ENCODE measurements at places on chromosomes 3 and 15.

DNA sequence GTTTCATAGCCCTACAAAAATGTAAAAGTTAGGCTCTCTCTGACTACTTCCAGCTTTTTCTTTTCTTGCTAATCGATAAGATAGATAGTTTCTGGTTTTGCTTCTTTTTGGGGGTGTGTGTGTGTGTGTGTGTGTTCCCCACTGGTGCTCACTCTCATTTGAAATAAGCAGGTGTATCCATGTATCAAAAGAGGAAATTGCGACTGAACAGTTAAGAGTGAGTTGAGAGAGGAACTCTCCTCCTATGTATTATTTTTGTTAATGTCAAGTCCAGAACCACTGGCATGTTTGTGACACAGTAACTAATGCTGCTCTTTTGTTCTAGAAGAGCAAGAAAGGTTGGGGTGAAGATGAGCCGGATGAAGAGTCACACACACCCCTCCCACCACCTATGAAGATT, 96.7 kb upstream of the UMPS start:
- no peak for DNase-seq

DNA sequence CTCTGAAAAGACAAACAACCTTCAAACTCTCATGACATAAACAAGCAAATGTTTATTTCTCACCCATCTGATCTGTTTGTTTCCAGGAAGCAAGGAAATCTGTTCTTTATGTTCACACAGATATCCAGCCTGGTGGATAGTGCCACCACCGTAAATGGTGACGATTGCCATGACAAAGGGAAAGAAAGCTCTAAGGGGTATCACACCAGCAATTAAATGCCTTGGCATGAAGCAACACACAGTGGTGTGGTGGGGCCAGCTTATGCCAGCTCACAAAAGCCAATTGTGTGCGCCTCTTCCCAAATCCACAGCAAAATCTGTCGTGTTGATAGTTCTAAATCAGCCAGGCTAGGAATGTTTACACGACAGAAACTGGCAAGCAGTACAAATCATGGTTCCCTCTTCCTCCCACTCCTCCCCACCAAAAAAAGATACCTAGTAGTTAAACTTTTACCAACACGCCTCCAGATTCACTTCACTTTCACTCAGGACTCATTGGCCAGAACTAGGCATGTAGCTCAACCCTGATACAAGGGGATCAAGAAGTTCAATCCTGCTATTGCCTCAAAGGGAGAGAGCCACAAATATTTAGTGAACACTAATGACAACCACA, 189.2 kb upstream of the SLCO3A1 start:
- no peak for DNase-seq

GRCh38 chr3:52836986-52837385, 2.2 kb upstream of the MUSTN1 start:
- no peak for DNase-seq

GRCh38 chr3:185824051-185825005, 514 bp downstream of the IGF2BP2 start:
- peak; percentile 11 for DNase-seq

DNA sequence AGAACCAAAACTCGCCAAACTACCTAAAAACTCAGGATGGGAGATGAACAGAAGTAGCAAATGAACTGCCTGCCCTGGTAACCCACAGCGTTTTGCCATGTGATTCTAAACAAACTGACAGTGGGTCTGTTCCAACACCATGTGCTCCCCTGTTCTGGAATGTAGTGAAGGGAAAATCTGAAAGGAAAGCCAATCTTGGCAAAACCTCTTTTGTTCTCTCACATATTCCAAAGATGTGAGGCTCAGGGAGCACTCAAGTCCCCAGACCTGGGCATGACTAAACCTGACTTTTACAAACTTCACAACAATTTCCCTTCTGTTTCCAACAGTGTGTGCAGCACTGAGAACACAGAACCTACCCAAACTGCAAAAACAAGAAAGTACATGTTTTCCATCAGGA, 116.1 kb downstream of the IMPG2 start:
- DNase-seq = no peak

DNA sequence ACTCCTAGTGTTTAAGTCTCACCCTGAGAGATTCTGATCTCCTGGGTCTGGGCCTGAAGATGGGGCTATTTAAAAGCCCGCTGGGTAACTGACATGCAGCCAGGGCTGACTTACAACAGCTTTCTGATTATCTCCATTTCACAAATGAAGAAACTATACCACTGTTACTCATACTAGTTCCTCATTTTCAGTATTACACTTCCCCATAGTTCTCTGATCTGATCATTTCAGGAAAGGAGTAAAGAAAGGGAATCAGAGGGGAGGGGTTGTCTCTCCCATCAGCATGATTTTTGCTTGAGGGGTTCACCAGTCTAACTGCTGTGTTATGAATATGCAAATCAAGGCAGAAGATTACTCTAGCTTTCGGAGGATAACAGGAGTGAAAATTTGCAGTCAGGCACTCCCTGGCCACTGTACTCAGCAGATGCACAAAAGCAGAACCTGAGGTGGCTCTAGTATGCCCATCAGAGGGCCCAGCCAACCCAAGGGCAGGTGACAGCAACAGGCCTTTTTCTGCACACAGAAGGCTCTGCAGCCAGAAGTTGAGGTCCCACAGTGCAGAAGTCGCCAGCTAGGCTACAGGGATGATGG, 59.4 kb downstream of the DAPK2 start:
- DNase-seq = no peak

DNA sequence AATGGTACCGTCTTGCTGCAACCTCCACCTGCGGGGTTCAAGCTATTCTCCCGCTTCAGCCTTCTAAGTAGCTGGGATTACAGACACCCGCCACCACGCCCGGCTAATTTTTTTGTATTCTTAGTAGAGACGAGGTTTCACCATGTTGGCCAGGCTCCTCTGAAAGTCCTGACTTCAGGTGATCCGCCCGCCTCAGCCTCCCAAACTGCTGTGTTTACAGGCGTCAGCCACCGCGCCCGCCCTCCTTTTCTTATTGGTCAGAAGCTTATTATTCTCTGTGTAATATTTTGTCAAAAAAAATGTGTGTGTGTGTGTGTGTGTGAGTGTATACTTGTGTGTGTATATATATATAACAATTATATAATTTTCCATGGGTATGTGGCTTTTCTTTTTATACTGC, 425.6 kb downstream of the CADM2 start:
- DNase-seq = no peak

DNA sequence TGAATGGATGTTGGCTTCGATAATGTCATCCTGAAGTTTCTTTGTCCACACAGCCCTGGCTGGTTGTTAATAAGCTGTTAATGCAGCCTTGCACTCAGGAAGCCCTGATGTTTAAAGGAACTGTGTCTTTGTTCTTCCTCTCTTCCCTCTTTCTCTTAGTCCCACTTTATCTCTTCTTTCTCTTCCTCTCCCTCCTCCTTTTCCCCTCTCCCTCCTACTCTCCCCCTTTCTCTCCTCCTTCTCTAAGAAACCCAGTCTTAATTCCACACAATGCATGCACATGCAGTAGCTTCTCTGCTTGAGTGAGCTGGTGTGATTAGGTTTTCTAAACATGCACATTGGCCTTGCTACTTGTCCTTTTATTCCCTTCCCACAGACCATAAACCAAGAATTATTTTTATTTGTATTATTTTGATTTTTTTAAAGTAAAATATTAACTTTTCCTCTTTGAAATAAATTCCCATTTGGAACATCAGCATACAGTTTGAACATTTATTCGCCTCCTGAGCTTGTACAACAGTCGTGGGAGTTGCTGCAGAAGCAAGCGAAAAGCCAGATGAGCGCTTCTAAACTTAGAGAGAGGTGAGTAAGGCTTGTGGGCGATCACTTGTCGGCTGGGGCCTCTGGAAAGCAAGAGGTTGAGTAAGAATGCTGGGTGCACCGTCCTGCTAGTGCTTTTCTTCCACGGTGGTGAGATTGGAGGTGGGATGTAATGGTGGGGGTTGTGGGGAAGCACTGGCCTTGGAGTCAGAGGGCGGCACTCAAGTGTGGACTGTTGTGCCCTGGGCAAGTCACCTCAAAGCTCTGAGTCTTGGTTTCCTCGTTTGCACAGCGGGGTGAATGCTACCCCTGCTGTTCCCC, 7.2 kb downstream of the GHRL start:
- peak; percentile 17 for DNase-seq

- DNase-seq = no peak
These were observed 43.7 kb upstream of the MFGE8 start for GRCh38 chr15:88956906-88957305.

- DNase-seq = no peak
These were observed 17.1 kb downstream of the APBA2 start for GRCh38 chr15:28902856-28903255.

- DNase-seq = no peak
These were observed 39.8 kb downstream of the CLK3 start for GRCh38 chr15:74655424-74655823.

- DNase-seq = no peak
These were observed 27.9 kb upstream of the SNRPA1 start for GRCh38 chr15:101322854-101323477.

- DNase-seq = no peak
These were observed 9.5 kb upstream of the MCF2L2 start for GRCh38 chr3:183437666-183438564.

DNA sequence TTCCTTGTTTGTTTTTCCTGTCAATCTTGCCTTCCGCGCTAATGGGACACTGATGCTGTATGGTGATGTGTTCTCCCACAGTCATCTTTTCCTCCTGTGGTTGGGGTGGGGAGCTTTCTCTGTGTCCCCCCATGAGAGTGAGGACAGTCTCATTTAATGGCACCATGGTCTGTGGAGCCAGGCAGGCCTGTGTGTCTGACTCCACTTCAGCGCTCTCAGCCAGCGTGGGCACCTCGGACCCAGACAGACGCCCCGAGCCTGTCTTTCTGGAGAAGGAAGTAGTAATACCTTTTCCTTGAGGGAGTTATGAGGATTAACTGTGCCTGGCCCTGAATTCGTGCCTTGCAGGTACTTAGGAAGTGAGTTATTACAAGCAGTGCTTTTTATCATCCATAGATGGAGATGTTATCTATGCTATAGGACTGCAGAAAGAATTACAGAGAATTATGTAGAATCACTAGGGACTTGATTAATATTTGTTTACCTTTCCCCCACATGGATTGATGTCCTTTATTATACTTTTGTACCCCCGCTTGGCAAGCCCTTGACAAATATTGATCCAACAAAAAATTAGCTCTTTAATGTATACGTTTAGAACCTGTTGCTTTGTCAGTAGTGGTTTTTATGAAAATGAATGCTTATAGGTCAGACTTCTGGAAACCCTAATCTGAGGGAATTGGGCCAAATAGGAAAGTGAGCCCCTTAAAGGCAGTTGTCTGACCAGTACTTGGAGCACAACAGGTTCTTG, 152.4 kb downstream of the PGPEP1L start:
- no peak for DNase-seq

DNA sequence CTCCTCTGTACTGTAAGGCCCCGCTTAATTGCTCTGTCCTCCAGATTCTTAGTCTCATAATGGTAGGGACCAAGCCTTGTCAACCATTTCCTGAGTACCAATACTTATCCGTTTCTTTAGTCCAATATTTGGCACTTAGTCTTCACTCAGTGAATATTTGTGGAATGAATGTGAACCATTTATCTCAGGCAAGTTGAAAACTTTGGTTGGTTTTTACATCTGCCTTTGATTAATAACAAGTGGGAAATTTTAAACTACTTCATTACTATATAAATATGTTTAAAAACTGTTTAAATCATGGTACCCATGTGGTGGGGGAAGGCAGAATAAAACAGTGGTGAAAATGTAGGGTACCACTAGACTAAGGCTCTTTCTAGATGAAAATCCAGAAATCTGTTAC, 15.2 kb downstream of the CA12 start:
- no peak for DNase-seq

DNA sequence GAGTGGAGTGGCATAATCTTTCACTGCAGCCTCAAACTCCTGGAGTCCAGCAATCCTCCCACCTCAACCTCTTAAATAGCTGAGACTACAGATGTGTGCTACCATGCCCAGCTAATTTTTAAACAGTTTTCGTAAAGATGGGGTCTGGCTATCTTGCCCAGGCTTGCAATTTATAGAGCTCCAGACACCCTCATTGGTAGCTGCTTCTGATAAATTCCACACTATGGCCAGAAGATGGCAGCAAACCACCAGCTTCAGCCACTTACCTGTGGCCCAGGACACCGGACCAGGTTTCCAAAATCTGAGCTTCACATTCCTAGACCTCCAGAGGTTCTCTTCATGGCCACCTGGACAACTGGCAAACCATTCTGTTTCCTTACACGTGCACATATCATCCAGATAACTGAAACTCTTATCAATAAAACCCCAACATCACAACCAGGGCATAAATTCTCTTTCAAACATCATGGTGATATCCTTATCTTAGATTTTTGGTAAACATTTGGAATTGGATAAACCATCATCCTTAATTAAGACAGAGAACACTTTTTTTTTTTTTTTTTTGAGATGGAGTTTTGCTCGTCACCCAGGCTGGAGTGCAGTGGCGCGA, 28.9 kb downstream of the FBXW12 start:
- DNase-seq = peak; percentile 72

DNA sequence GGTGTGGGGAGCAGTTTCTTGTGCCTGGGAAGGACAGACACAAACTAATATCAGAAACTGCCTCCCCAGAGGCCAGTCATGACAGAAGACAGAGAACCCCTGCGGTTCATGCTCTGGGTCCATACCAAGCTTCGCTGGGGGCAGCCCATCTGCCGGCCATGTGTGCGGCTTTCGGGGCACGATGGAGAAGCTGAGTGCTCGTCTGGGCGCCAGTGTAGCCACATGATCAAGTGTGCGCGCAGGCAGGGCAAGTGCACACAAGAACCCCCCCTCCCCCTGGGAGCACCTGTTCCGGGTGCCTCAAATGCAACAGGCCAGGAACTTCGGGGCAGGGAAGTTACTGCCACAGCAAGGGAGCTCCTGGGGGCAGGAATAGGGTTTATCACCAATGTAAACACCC, 1.8 kb downstream of the ADAMTS17 start:
- no peak for DNase-seq

GRCh38 chr3:46734773-46735172, 17.1 kb upstream of the PRSS50 start:
- no peak for DNase-seq

- DNase-seq = no peak
These were observed 246.6 kb upstream of the PROK2 start for GRCh38 chr3:72031581-72031980.

GRCh38 chr3:117126946-117127546, 417.5 kb downstream of the TUSC7 start:
- DNase-seq = no peak

- DNase-seq = no peak
These were observed 667.7 kb downstream of the MAGI1 start for GRCh38 chr3:65371053-65371452.
